CD4-positive, alpha-beta T cell treated with Interleukin-6 at 100 ng/mL for 8 hours (primary cell): ENCODE measurements at places on chromosomes 2 and 18.

- no peak for DNase-seq
Observed at GRCh38 chr2:177001334-177001733, 211.3 kb upstream of the HNRNPA3 start.

DNA sequence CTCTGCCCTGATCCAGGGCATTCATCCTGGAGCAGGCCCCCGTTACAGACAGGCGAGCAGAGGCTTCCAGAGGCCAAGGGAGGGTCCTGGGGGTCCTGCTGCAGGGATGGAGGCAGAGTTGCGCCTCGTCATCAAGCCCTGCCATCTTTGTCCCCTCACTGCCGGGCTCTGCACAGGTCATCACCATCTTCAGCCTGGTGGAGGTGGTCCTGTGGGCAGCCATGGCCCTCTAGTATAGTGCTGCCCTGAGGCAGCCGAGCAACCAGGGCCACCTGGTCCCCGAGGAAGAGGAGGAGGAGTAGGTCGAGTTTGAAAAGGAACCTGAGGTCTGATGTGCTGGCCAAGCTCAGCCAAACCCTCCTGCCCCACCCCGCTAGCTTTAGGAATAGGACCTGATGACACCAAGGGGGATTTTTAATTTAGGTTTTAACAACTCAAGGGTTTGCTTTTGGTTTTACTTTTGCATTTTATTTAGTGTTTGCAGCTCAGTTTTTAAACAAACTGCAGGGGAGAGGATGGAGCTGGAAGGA, 8.8 kb upstream of the ALPI start:
- no peak for DNase-seq

DNA sequence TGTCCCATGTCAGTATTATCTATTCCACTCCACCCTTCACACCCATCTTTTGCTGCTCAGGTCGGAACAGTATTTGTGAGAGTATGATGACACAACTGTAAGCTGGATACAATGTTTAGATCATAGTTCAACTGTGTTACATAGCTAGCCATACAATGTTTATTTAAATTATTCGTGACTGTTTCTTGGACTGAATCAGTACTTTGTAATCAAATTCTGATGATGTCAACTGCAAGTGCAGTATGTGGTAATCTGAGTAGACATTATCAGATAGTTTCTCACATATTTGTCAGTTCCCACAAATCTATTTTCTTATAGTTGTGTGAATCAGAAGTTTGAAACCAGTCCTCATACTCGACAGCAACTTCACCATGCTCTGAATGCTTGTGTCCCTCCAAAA, 177.6 kb downstream of the ZNF407 start:
- DNase-seq, result no peak

DNA sequence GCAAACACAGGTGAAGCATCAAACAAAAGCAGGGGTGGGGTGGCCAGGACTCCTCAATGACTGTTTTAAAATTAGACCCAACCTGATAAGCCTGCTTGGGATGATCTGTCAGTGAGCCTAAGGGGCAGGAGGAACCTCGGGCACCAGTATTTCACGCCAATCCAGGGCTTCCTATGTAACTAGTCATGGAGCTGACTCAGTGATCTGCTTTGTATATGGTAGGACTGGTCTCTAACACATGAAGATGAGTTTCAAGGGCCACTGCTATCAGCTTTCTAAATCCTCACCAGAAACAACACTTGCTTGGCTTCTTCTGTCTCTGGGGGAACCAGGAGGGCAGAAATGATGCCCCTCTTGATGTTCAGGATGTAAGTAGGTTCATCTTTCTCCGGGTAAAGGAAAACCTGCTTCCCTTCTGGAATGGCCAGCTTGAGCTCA, 6.2 kb downstream of the APOB start:
- DNase-seq, result no peak

DNA sequence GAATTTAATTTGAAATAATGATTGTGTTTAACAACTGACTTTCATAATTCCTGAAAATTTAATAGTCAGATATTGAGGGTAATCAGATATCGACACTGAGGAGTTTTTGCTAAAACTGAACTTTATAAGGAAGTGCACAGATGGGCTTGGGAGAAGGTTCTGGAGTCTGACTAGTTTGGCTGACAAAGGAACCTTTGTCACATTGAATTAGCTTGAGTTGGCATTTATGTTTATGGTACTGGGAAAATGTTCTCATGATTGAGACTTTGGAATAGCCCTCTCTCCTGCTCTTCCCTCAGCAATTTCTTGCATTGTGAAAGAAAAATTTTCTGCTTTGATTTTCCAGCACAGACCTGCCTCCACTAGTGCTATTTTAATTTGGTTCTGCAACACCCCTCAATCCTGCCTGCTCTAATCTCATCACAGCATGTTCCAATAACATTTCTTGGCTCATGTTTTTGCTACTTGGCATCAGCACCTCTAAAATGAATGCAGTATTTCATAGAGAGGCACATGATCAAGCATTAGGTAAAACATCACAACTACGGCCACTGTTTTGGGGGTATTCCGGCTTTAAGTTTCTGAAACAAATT, 133.9 kb upstream of the FSHR start:
- DNase-seq, result no peak

GRCh38 chr2:238595750-238596570, 169.2 kb downstream of the ASB1 start:
- DNase-seq, result no peak

GRCh38 chr2:126429103-126429502, 226.9 kb upstream of the GYPC start:
- DNase-seq, result no peak

GRCh38 chr18:61589724-61590065, 256.5 kb downstream of the CDH20 start:
- DNase-seq, result no peak

GRCh38 chr2:174974131-174974530, 31.1 kb downstream of the CHN1 start:
- no peak for DNase-seq

DNA sequence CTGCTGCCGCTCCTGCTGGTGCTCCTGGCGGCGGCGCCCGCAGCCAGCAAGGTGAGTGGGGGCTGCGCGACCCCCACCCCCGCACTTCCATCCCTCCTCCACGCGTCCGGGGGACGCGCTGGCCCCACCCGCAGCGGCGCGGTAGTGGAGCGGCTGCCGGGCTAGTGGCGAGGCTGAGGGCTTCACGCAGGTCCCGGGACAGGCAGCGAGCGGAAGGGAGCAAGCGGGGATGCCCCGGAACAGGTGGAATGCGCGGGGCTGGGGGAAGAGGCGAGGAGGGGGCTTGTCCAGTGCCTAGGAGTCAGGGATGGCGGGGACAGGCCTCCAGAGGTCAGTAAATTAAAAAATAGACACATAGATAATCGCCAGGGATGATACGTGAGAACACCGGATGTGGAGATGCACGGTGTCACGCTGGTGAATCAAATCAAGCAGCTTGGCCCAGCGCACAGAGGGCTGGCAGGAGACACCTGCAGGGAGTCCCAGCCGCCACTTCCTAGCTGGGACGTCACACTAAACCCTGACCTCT, 403 bp downstream of the COL4A3 start:
- DNase-seq, result no peak

- DNase-seq, result no peak
Observed at GRCh38 chr2:158189526-158189925, 87.8 kb downstream of the UPP2 start.
